ENCODE measurements at places on chromosomes 6 and 20.

DNA sequence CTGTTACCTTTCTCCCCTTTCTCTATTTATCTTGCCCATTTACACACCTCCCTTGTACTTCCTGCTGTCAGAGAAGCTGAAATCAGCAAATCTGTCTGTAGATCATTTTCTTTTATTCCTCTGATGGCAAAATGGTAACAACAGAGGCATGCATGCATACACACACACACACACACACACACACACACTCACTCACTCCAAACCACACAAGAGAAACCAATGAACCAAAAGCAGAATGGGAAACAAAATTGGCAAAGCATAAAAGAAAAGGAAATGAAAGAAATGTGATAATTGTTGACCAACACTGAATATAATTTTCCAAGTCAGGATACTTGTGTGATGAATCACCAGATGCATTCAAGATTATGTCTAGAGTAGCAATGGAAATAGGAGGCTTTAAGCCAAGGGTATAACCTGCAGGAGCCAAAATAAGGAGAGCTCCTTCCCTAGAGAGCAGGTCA, 172.4 kb downstream of the PLCB4 start:
- DNase-seq = no peak

DNA sequence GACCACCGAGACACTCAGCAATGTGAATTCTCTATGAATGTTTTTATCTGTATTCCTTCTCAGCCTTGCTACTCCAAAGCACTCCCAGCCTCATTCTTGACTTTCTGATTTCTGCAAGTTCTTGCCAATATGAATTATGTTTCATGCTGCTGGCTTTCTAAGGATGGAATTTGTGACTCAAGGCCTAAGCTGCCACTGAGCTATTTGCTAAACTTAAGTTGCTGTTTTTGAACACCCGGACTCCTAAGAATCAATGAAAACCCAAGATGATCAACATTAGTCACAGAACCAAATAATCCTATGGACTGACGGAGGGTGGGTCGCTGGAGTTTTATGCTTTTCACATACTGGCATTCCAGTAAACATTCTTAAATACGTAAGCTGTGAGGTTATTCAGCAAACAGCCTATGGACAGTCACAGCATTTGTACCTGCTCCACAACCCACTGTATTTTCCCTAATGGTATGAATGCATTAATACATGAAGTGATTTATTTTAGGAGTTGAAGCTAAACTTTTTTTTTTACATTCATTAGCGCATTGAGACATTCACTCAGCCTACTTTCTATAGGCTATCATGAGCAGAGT, 8.2 kb upstream of the PXDC1 start:
- DNase-seq = no peak

- no peak for DNase-seq
These were observed 114.0 kb upstream of the HSF2 start for GRCh38 chr6:122285292-122285913.

DNA sequence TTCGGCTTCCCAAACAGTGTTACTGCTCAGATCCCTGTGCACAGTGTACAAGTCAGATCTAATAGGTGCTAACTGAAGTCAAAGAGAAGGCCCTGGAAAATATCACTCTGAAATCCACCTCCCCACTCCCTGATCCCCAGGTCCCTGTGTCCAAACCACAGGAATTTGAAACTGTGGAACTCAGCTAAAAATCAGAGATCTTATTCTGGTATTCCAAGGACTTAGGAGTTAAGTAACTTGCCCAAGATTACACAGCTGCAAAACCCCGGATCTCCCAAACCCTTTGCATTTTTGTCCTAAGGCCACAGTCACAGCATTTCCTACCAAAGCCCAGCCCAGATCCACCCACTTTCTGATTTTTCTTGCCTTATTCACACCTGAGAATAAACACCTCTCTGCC, 32.3 kb upstream of the SLC23A2 start:
- DNase-seq = no peak

DNA sequence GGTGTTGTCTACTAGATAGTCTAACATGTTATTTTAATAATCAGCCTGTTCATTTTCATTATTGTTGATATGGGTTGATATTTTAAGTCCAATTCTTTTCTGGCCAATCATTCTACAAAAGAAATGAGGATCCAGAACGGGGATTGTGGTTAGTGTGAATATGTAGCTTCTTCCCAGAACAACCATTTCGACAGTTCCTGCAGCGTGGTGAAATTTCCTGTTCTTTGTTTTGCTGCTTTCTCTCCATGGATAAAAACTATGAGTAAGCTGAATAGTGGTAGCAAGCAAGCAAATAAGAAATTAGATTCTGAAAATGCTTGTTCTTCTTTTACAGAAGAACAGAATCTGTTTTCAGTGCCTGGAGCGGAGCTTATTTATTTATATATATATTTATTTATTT, 65.5 kb upstream of the F13A1 start:
- no peak for DNase-seq

DNA sequence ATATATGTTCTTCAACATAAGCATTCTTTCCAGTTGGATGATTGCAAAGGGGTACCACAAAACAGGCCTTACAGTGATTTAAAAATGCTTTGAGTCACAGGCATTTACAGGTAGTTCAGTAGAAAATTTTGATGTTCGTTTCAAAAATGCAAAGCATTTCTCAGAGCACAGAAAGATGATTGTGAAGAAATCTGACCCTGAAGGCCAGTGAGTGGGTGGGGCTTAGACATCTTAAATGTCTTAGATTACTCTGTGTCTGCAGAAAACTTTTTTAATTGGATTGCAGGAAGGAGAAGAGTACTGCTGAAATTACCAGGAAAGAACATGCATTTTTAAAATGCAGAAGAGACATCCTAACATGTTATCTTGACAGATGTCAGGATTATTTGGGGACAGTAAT, 268.3 kb downstream of the CDKAL1 start:
- no peak for DNase-seq

DNA sequence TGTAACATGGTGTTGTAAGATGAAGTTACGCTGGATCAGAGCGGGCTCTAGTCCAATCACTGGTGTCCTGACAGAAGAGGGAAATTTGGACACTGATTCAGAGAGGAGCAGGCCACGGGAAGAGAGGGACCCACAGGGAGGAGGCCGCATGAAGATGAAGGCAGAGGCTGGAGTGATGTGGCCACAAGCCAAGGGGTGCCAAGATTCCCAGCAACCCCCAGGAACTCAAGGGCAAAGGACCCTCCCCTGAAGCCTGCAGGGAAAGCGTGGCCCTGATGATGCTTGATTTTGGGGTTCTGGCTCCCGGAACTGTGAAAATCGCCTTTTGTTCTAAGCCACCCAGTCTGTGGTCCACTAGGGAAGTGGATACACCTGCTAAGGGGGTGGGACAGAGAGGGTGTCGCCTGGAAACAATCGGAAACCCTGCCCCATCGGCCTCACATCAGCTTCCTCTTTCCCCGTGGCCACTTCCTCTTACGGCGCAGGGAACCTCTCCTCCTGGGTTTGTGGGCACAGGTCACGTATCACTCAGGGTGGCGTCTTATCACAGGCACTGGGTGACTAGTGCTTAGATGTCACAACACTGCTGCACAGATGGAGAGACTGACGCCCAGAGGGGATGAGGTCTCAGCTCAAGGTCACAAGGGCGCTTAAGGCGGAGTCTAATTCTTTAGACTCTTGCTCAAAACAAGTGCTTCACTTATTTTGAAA, 58.0 kb downstream of the SULF2 start:
- DNase-seq = peak; percentile 60

DNA sequence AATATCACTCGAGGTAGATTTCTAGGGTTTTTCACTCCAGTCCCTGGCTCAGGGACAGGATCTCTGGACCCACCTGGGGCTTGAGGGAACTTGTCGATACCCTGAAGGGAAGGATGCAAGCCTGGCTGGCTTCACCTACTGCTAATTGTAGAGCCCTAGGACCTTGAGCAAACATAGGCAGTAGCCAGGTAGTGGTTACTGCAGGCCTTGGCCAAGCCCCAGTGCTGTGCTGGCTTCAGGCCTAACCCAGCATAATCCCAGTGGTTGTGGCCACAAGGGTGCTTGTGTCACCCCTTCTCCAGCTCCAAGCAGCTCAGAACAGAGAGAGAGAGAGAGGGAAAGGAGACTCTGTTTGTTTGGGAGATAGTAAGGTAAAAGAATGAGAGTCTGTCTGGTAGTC, 5.8 kb upstream of the MCM9 start:
- no peak for DNase-seq

Data from stimulated activated CD4-positive, alpha-beta T cell treated with anti-CD3 and anti-CD28 coated beads, Interleukin-12 subunit alpha, Interleukin-12 subunit beta, amount 100 ng/mL, for 48 hours (primary cell).